ENCODE measurements at places on chromosomes 7 and 10. TPM values are rescaled to one million over a fixed set of nuclear protein-coding genes. Genes with fewer than 3 reads are reported as not detected.

Gene ANKRD61
- not detected for total RNA-seq

- no peak for DNase-seq
- no peaks in the 10 kb centered on the region for H3K36me3 ChIP-seq
- no peak overlapping the region for H3K27ac ChIP-seq
- no peaks in the 10 kb centered on the region for H3K27me3 ChIP-seq
Measured at GRCh38 chr10:123236126-123236525, 81.9 kb downstream of the BUB3 start.

- no peaks in the 10 kb centered on the region for H3K27me3 ChIP-seq
- H3K4me1 ChIP-seq = no peaks in the 10 kb centered on the region
- H3K36me3 ChIP-seq = no peaks in the 10 kb centered on the region
- no peak overlapping the region for H3K27ac ChIP-seq
- no peak for DNase-seq
Measured at GRCh38 chr10:127434006-127434405, 115.1 kb upstream of the NPS start.

- H3K4me3 ChIP-seq = no peak overlapping the region
- no peak overlapping the region for H3K27ac ChIP-seq
- peaks cover 2% of the 10 kb centered on the region for H3K4me1 ChIP-seq
- H3K27me3 ChIP-seq = no peaks in the 10 kb centered on the region
- DNase-seq = no peak
- H3K36me3 ChIP-seq = no peaks in the 10 kb centered on the region
Measured at GRCh38 chr7:17144322-17144721, 154.1 kb upstream of the AHR start.

Gene MMP21
- total RNA-seq = not detected

Gene AGFG2
- total RNA-seq = 75.1 TPM

GRCh38 chr10:116880716-116881482 lies 31.6 kb downstream of the ENO4 start:
- H3K27ac ChIP-seq = no peak overlapping the region
- H3K4me3 ChIP-seq = no peak overlapping the region
- H3K36me3 ChIP-seq = no peaks in the 10 kb centered on the region
- H3K27me3 ChIP-seq = no peaks in the 10 kb centered on the region
- no peaks in the 10 kb centered on the region for H3K4me1 ChIP-seq

Gene GPRIN2
- total RNA-seq = 0.13 TPM

DNA sequence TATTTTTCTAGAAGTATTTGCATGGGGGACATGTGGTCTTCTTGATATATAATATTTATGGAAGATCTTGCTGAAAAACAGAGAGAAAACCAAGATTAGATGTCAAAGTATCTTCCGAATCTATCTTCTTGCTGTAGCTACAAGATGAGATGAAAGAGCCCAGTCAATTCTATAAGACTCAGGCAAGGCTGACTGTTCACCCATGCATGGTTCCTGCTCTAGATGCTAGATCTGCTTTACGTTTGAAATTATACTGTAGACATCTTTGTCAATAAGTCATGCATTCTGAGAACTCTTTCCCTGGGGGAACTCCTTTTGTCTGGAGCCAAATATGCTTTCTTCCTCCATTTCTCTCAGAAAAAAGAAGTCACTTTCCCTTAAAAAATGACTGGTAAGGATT lies 1292.0 kb downstream of the XPNPEP1 start:
- no peaks in the 10 kb centered on the region for H3K36me3 ChIP-seq
- peak; percentile 23 for DNase-seq
- H3K4me3 ChIP-seq = no peak overlapping the region
- no peak overlapping the region for H3K27ac ChIP-seq
- no peaks in the 10 kb centered on the region for H3K27me3 ChIP-seq

DNA sequence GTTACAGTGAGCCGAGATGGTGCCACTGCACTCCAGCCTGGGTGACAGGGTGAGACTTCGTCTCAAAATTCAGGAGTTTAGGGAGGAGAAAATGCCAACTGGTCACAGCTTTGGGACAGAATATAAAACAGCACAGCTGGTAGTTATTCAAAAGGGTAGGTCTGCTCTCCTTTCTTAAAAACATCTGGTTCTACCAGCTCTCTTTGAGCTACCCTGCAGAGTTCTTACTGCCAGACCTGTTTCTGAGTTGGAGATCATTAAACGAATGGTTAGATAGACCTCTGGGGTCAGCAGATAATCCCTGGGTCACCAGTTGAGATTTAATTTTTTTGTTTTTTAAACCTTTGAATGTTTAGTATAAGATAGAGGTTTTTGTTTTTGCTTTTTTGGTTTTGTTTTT lies 52.6 kb downstream of the MCU start:
- DNase-seq = no peak
- no peaks in the 10 kb centered on the region for H3K36me3 ChIP-seq
- no peaks in the 10 kb centered on the region for H3K27me3 ChIP-seq
- H3K4me3 ChIP-seq = no peak overlapping the region

Gene CWF19L1
- total RNA-seq = 31.9 TPM

GRCh38 chr7:112160130-112160770 lies 45.9 kb downstream of the DOCK4 start:
- no peaks in the 10 kb centered on the region for H3K36me3 ChIP-seq
- no peak overlapping the region for H3K4me3 ChIP-seq

DNA sequence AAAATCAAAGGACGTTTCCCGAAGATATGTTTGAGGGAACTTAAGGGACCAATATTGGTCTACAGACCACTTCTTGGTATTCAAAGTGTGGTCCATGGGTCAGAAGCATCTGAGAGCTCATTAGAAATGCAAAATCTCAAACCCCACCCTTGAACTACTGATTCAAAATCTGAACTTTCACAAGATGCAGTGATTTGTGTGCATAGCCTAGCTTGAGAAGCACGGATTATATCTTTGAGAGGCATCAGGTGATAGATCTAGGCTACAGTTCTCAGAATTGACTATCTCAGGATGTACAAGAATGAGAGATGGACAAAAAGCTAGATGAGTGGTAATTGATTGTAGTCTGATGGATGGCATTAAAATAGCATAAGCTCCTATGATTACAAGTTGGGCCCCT lies 19.5 kb downstream of the CYP3A4 start:
- H3K4me3 ChIP-seq = no peak overlapping the region
- no peak for DNase-seq
- H3K4me1 ChIP-seq = peaks cover 5% of the 10 kb centered on the region
- H3K36me3 ChIP-seq = no peaks in the 10 kb centered on the region
- no peak overlapping the region for H3K27ac ChIP-seq

GRCh38 chr10:112517451-112517862 lies 70.4 kb downstream of the VTI1A start:
- no peaks in the 10 kb centered on the region for H3K27me3 ChIP-seq
- H3K4me3 ChIP-seq = no peak overlapping the region
- no peak for DNase-seq
- no peaks in the 10 kb centered on the region for H3K36me3 ChIP-seq
- no peaks in the 10 kb centered on the region for H3K4me1 ChIP-seq
